ENCODE measurements at places on chromosomes 2 and 18. TPM values are rescaled to one million over a fixed set of nuclear protein-coding genes. Genes with fewer than 3 reads are reported as not detected.

GRCh38 chr18:70337139-70337972 is 48.5 kb downstream of the SOCS6 start:
- peaks cover 20% of the 10 kb centered on the region for H3K36me3 ChIP-seq
- peak overlapping the region; percentile 90 for H3K27ac ChIP-seq
- H3K4me1 ChIP-seq: peaks cover 26% of the 10 kb centered on the region
- H3K27me3 ChIP-seq: no peaks in the 10 kb centered on the region

DNA sequence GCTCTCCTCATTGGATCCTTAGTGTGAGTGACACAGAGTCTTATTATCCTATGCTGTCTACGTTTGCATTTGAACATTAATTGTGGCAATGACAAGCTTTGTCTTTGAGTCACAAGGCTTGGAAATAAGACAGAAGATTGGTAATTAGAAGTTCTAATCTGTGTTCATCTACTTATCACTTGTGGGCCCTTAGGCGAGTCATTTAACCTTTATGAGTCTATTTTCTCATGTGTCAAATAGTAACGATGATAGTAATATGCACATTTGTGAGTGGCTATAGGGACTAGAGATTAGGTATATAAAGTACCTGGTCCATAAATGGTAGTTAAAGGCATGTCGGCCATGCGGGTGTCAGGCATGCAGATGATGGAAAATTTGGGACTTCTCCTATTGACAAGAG is 105.6 kb upstream of the NABP1 start:
- no peaks in the 10 kb centered on the region for H3K36me3 ChIP-seq
- H3K4me1 ChIP-seq: peaks cover 9% of the 10 kb centered on the region
- no peak for DNase-seq
- H3K27me3 ChIP-seq: no peaks in the 10 kb centered on the region

DNA sequence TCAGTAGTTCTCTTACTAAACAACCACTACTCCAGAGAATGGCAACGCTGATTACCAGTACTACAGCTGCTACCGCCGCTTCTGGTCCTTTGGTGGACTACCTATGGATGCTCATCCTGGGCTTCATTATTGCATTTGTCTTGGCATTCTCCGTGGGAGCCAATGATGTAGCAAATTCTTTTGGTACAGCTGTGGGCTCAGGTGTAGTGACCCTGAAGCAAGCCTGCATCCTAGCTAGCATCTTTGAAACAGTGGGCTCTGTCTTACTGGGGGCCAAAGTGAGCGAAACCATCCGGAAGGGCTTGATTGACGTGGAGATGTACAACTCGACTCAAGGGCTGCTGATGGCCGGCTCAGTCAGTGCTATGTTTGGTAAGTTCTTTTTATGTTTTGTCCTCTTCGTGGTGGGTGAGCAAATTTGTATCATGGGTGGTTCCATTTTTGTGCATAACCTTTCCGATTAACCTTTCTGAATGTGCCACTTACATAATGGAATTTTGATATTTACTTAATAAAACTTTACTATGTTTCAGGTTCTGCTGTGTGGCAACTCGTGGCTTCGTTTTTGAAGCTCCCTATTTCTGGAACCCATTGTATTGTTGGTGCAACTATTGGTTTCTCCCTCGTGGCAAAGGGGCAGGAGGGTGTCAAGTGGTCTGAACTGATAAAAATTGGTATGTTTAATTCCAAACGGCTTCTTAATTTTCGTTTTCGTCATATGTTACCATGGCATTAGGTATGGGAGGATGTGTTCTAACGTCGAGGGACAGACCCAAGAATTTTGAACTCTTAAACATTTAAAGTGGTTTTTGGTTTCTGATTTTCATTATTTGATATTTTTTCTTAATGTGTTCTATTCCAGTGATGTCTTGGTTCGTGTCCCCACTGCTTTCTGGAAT is 1.3 kb downstream of the SLC20A1 start:
- H3K4me3 ChIP-seq: peak overlapping the region; percentile 77
- peaks cover 55% of the 10 kb centered on the region for H3K36me3 ChIP-seq
- H3K27me3 ChIP-seq: no peaks in the 10 kb centered on the region
- peak overlapping the region; percentile 94 for H3K27ac ChIP-seq
- DNase-seq: no peak
- peaks cover 52% of the 10 kb centered on the region for H3K4me1 ChIP-seq

VIL1 gene
- total RNA-seq: not detected

- no peak overlapping the region for H3K27ac ChIP-seq
- peaks cover 28% of the 10 kb centered on the region for H3K4me1 ChIP-seq
- H3K36me3 ChIP-seq: no peaks in the 10 kb centered on the region
- H3K27me3 ChIP-seq: no peaks in the 10 kb centered on the region
Observed at GRCh38 chr18:63828120-63828519, 52.9 kb downstream of the SERPINB7 start.

GPBAR1 gene
- total RNA-seq: 0.16 TPM

DNA sequence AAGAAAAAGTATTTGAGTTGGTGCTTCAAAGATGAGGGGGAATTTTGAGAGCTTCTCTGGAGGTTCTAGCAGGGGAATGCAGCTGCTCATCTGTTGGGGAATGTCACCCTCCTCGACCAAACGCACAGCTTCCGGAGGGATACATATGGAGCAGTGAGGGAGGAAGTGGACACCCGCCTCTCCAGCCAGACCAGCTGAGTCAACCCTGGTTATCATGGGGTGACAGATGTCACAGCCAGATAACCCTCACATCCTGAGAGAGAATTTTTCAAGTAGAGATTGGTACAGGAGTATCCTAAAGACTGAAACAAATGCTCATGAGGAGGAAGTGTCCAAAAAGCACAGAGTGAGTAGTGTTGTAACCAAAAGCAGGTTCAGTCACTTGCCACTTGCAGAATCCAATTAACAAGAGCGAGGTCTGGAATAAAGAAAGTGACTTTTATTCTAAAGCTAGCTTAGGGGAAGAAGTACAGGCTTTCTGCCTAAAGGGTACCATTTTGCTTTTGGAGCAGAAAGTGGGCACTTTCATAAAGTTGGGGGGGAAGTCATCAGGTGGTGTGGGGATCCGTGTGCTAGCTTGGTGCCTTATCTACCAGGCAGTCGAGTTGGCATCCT is 395.2 kb downstream of the RAD51AP2 start:
- H3K4me1 ChIP-seq: no peaks in the 10 kb centered on the region
- H3K27ac ChIP-seq: no peak overlapping the region
- no peaks in the 10 kb centered on the region for H3K36me3 ChIP-seq
